ENCODE measurements at places on chromosomes 5 and 9.

DNA sequence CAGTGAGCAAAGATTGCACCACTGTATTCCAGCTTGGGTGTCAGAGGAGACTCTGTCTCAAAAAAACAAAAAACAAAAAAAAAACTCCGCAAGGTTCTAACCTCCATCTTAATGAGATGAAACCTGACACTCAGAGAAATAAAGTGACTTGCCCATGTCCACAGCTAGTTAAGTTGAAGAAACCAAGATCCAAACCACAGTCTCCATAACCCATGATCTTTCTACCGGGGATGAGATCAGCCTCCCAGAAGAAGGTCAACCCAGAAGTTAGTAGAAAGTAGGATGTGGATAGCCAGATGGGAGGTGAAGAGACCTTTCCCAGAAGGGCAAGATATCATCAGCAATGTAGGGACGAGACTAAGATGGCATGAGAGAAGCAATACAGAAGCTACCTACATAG lies 140.4 kb upstream of the ADRA1B start:
- DNase-seq: no peak

- DNase-seq: peak; percentile 26
These were observed at the start of gene PRDM9 for GRCh38 chr5:23507278-23507685. Gene PRDM9 (plus strand): TSS chr5:23507609. CDS start chr5:23509034, 1,425 bp downstream.

DNA sequence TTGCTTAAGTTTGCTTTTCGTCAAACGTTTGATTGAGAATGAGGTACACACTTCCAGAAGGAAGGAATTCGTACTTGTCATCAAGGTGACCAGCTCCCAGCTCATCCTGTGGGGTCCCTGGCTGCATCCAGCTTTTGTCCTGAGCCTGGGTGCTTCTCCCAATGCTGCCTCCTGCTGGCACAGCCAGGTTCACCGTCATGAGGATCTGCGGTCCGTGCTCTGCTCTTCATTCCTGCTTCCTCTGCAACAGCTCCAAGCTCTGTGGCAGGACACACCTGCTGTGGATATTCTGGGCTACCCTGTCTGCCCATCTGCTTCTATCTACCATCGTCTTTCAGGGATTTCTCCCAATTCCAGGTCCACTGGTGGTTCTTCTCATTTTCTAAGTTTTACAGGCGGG lies 13.3 kb upstream of the UBE2QL1 start:
- DNase-seq: no peak

- no peak for DNase-seq
These were observed 18.4 kb downstream of the AGXT2 start for GRCh38 chr5:35029333-35029732.

DNA sequence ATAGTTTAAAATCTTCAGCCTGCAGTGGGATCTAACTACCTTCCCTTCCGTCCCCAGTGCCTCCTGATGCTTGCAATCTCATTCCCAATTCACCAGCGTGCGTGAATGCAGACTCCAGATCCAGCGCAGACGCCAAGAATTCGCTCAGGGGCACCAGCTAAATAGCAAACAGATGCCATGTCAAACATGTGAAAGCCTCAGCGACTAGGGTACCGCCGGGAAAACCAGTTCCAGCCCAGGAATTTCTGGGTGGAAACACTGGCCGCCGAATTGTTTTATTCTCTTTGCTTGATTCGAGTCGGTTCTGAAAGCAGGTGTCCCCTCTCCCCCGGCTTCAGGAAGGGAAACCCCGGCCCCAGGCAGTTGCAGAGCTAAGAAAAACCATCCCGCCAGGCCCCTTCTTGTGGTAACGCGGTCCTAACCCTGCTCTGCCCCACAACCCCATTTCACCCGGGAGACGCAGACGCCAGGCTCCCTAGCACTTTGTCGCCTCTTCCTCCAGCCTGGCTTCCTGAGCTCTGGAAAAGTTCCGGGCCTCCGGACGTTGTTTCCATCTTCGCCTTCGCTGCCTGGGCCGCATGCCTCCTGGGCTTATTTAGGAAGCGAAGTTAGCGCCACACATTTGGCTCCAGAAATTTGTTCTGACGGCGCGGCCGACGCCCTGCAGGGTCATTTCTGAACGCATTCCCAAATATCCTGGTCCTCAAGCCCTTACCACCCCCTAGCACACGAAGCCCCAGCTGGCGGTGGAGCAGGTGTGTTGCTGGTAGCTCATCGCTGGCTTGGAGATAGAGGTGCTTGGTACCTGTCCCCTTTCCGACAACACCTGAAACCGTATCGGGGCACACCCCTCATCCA lies 665 bp upstream of the LVRN start:
- no peak for DNase-seq

GRCh38 chr9:127686461-127687393 lies 20.1 kb upstream of the CFAP157 start:
- DNase-seq: no peak

GRCh38 chr5:124056991-124057723 lies 545.2 kb downstream of the CSNK1G3 start:
- DNase-seq: no peak

DNA sequence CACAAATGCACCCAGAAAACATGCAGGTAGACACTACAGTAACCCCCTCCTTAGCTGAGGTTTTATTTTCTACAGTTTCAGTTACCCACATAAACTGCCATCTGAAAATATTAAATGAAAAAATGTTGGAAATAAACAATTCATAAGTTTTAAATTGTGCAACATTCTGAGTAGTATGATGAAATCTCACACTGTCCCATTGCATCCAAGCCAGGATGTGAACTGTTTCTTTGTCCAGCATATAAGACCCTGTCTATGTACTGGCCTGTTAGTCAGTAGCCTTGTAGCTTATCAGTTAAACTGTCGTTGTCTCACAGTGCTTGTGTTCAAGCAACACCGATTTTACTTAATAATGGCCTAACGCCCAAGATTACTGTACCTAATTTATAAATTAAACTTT lies 630.5 kb downstream of the ANXA1 start:
- no peak for DNase-seq

DNA sequence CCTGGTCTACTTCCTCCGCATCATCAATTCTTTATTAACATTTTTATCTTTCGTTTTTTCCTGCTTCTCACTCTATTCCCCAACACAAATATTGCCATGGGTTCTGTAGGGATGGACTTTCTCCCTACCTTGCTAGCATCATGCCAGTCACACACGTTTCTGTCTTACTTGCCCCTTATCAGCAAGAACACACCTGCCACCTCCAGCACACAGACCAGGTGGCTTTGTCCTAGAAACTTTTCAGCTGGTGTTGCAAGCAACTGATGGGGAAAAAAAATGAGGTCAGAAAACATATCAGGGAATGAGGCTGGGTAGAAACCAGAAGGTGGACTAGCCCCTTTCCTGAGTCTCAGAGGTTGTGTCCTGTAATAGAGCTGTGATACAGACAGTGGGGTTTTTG lies 5.8 kb downstream of the SH3RF2 start:
- DNase-seq: no peak

Measured in stimulated activated CD8-positive, alpha-beta memory T cell treated with anti-CD3 and anti-CD28 coated beads, Interleukin-4, amount 100 ng/mL, for 48 hours (primary cell).